ENCODE measurements at places on chromosomes 2 and 18.

- no peak for DNase-seq
Observed at GRCh38 chr18:79387615-79388014, 8.1 kb upstream of the NFATC1 start.

- no peak for DNase-seq
Observed at GRCh38 chr2:112902816-112903215, 8.1 kb upstream of the IL37 start.

GRCh38 chr18:35178260-35178659 is 62.6 kb upstream of the ZNF397 start:
- no peak for DNase-seq

- no peak for DNase-seq
Observed at GRCh38 chr2:64992218-64992617, 3.0 kb downstream of the SLC1A4 start.

DNA sequence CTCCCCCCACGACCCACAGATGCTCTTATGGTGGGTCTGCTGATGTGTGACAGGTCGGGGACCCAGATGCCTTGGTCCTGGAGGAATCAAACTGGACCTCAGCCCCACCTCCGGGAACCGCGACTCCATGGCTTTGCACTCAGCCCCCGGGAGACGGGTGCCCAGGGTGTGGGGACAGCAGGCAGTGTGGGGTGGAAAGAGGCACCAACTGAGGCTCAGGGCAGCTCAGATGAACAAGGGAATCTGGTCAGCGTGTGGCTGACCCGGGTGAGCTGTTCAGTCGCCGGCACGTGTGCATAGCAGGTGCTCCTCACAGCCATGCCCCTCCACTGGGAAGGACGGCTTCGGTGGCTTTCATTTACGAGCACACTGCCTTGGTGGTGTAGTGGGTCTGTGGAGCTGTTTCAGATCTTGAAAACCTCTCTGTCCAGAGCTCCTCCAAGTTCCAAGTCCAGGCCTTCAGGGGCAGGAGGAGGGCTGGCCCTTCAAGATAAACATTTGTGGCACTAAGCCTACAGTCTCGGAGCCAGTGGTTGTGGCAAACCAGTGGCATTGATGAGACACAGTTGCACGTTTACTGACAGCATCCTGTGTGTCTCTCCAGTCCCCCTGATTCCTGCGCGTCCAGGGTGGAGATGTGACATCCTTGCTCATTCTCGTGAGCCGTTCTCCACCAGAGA is 471.2 kb upstream of the HS6ST1 start:
- no peak for DNase-seq

DNA sequence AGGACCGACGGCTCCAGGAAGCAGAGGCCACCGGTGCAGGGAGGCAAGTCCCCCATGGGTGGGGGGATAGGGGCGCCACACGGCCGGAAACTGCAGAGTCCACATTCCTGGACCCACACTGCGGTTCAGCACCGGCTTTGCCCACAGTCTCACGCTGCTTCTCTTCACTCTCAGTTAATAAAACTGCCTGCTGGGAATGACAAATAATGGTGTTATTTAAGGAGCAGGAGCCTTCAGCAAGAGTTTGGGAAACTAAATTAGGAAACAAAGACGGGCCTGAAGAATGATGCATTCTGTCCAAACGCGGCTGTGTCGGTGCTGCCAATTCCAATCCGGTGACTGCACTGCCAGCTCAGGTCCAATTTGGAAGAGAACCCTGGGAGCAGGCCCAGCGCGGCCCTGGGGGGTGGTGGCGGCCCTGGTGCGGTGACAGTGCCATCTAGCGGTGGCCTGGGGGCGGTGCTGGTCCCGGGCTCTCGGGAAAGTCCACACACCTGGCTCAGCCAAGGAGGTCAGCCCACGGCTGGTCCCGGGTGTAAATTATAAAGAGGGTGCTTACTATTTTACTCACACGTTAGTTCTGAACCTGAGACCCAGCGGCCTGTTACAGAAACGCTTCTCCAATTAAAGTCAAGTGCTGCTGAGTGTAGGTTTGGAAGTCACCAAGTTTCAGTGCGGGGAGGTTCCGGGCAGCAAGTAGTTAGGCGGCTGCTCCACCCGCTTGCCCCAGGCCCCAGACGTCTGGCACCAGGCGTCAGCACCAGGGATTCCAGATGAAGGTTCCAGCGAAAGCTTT is 73.1 kb upstream of the PXDN start:
- peak; percentile 85 for DNase-seq

- DNase-seq = no peak
Observed at GRCh38 chr2:196054631-196055030, 14.0 kb downstream of the DNAH7 start.

DNA sequence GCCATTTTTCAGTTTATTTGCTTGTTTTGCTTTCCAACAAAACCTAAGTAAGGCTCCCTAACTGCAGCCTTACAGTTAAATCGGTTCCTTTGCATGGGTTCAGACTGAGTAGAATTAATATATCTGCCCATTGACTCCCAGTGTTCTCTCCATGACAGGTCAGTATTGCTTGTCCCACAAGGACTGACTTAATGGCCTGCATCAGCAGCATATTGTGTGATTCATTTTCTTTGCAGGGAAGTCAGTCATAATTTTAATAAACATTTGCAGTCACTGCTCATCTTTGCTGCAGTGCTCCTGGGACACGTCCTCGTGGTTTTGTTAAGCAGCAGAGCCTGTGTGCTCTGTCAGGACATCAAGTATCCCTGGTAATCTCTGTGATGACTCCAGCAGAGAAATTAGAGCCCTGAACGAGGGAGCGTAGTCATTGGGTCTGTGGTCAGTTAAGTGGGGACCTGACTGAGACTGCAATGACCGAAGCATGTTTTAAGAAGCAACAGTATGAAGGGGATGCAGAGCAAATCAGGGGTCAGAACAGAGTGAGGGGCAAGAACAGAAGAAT is 93.3 kb downstream of the CDH20 start:
- DNase-seq = no peak

DNA sequence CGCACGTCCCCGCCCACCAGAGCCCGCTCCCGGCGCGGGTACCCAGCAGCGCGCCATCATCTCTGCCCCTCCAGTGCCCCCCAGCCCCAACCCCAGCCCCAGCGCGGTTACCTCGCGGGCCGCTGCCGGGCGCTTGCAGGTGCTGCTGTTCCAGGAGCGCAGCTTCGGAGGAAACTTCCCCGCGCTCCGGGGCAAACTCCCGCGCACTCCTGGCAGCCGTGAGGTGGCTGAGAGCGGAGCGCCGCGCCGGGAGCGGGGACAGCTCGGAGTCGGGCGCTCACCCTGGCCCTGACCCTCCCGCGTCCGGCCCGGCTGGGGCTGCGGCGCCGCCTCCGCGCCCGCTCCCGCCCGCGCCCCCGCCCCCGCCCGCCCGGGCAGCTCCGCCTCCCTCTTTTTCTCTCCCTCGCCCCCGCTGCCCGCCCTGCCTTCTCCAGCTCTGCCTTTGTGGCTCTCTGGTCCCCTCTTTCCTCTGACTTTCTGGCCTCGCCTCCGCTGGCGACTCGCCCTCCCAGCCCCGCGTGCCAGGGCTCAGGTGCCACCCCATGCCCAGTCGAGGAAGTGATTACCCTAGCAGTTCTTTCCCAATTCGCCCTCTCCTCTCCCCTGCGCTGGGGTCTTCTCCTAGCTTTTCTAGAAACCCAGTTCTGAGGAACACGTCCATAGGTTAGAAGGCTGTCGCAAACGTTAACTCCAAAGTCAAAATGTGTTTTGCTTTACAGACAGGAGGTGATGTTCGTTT is at the start of gene CHST9:
Gene CHST9 (minus strand): TSS at position 284 of the 739 bp plus-strand sequence. CDS start 42,499 bp downstream, outside the sequence.
- DNase-seq = peak; percentile 61

GRCh38 chr2:122031544-122032263 is 276.3 kb downstream of the TSN start:
- no peak for DNase-seq

GRCh38 chr2:124666976-124667375 is 641.9 kb downstream of the CNTNAP5 start:
- DNase-seq = no peak

- no peak for DNase-seq
Observed at GRCh38 chr2:43731211-43731610, 42.6 kb upstream of the DYNC2LI1 start.

DNA sequence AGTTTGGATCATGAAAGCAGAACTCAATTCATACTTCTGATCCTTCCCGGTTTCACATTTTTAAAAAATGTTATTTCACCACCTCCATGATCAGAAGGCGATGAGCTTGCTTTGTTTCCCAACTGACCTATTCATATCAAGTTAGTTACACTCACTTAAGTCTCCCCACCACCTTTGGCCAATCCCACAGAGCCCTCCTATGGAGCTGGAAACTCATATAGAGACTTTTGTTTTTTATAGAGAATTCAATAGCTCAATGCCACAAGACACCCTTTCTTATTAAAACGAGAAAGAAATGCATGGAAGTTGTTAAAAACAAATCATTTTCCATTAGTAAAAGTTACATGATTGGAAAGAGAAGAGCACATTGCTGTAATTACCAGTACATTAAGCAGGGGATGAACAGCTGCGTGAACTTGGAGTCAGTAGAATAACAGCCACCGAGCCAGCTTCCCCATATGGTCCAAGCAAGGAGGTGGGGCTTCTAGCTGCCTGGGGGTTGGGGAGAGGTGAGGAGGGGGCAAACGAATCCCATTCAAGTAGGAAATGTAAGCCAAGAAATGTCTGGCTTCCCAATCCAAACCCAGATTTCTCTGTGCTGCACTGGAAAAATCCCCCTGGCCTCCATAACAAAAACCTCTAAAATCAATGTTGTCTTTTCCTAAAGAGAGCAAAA is 614.5 kb downstream of the IRS1 start:
- DNase-seq = no peak

All from HEK293T (cell line).